Inflammatory macrophage treated with lipopolysaccharide for 1 hour (primary cell): ENCODE measurements at places on chromosomes 1 and 21.

GRCh38 chr21:38476385-38476784 lies 21.9 kb downstream of the ERG start:
- no peak for DNase-seq

DNA sequence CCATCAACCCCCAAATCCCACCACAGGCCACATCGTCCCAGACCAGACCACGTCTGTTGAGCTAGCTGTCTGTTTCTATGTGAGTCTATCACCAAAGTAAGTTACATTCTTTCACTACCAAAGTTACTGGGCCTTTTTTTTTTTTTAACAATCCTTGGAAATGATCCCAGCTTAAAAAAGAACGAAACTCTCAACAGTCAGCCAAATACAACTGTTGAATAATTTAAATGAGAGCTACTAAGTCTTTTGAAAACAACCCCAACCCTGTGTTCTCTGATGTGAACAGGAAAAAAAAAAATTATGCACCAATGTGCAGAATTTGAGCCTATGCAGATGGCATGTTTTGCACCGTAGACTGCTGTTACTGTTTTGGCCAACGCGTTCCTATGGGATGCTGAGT lies 134.0 kb upstream of the ETS2 start:
- no peak for DNase-seq

- DNase-seq = no peak
Observed at GRCh38 chr1:233707153-233707879, 93.4 kb downstream of the KCNK1 start.

DNA sequence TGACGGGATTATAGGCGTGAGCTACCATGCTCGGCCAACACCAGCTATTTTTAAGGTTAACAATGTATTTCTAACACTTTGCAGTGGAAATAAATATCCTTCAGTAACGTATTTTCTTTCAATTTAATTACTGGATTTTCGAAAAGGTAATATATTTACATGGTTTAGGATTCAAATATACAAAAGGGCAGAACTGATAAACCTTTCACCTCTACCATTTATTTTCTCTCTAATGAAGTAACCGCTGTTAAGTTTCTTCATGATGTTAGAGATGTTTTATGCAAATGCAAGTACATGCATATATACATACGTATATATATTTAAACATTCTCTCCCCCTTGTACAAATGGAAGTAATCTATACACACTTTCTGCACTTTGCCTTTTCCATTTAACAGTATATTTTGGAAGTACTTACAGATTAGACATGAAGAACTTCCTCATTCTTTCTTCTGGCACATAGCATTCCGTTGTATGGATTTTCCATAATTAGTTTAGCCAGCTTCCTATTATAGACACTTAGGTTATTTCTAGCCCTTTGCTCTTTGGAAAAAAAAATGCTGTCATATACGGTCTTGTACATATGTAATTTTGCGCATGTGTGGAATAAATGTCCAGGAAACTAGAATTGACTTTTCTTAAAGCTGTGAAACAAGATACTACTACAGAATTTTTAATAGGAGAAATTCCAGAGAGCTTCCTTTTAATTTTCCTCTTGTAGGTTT lies 14.9 kb upstream of the HJV start:
- DNase-seq = no peak

- DNase-seq = no peak
Observed at GRCh38 chr1:54604051-54604450, 19.3 kb downstream of the FAM151A start.
